ENCODE measurements at places on chromosomes 4 and X. TPM values are rescaled to one million over a fixed set of nuclear protein-coding genes. Genes with fewer than 3 reads are reported as not detected.

The HAUS7 gene
- 13.0 TPM for total RNA-seq

- H3K36me3 ChIP-seq: no peaks in the 10 kb centered on the region
- H3K4me1 ChIP-seq: peaks cover 10% of the 10 kb centered on the region
- H3K27ac ChIP-seq: peak within 1 kb of the TSS; percentile 30
- peaks cover 16% of the 10 kb centered on the region for H3K27me3 ChIP-seq
- H3K4me3 ChIP-seq: peak within 1 kb of the TSS; percentile 33
Measured at GRCh38 chrX:88746925-88747324, at the start of gene CPXCR1. Gene CPXCR1 (plus strand): TSS chrX:88747225. CDS start chrX:88753415, 6,190 bp downstream.

DNA sequence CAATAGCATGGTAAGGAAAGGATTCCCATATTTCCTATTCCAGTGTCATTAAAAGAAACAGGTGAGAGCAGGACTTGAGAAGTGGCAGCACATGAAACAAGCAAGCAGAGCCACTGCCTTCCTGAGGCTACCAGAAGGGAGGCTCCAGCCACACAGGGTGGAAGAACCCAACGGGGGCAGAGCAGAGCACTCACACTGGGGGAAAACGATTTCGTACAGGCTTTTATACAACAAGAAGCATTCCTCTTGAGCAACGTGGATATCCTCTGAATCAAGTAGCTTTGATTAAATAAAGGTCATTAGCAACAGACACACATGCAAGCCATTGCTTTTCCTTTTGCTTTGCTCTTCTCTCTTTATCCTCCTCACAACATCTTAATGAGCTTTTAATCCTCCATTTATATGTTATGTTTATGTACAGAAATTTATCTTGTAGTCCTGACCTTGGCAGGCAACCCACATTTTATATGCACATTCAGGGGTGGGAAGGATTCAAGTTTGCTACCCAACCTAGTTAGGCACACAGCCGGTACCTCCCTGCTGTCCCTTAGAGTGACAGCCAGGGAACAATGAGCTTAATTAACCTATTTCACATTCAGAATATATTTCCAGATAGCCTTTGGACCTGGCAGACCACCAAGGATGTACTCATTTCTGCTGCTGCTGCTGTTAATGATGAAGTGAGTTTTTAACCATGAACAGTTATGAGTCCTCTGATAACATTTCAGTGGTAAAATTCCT is 202.1 kb downstream of the ARHGAP24 start:
- no peak overlapping the region for H3K27ac ChIP-seq
- DNase-seq: peak; percentile 8
- H3K27me3 ChIP-seq: no peaks in the 10 kb centered on the region
- H3K36me3 ChIP-seq: peaks cover 5% of the 10 kb centered on the region

DNA sequence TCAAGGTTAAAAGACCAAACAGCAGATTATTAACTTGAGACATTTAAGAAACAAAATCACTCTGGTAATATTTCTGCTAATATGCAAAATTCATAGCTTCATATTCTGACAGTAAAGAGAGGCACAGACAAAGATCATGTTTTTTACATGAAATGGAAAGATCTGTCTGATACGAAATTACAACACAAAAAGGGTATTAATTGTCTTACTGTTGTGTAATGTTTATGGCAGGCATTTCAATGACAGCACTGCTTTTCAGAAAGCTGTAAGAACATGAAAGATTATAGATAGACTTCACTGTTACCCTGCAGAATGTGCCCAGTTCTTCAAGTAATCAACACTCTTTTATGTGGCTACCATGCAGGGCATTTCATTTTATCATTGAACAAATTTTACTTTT is 15.4 kb downstream of the DCHS2 start:
- DNase-seq: no peak
- H3K27me3 ChIP-seq: no peaks in the 10 kb centered on the region
- H3K4me3 ChIP-seq: no peak overlapping the region
- no peaks in the 10 kb centered on the region for H3K36me3 ChIP-seq

GRCh38 chrX:32448945-32449344 is 762.4 kb downstream of the DMD start:
- H3K27me3 ChIP-seq: peaks cover 59% of the 10 kb centered on the region
- H3K4me3 ChIP-seq: no peak overlapping the region
- no peaks in the 10 kb centered on the region for H3K36me3 ChIP-seq
- no peaks in the 10 kb centered on the region for H3K4me1 ChIP-seq
- DNase-seq: no peak
- H3K27ac ChIP-seq: no peak overlapping the region

All from MCF 10A (cell line).